Uterine smooth muscle cell (primary cell): ENCODE measurements at places on chromosomes 12 and 14. TPM values are rescaled to one million over a fixed set of nuclear protein-coding genes. Genes with fewer than 3 reads are reported as not detected.

A2M gene
- total RNA-seq, result 2.2 and 4.6 TPM in 2 replicates

C14orf39 gene
- not detected in 2 replicates for total RNA-seq

STX2 gene
- total RNA-seq, result 47.4 and 61.3 TPM in 2 replicates

GUCY2C gene
- total RNA-seq, result not detected in 2 replicates

SMIM41 gene
- 0.11 and 0.37 TPM in 2 replicates for total RNA-seq

TMEM30B gene
- total RNA-seq, result 0.11 and 0.12 TPM in 2 replicates

DAO gene
- total RNA-seq, result under 0.01 TPM in 1 of 2 replicates, not detected in the other
